ENCODE measurements at places on chromosomes 3 and 15. TPM values are rescaled to one million over a fixed set of nuclear protein-coding genes. Genes with fewer than 3 reads are reported as not detected.

DUOX2 gene
- total RNA-seq, result 1.1 TPM

ZBBX gene
- total RNA-seq, result not detected

SNUPN gene
- total RNA-seq, result 18.8 TPM

SYNPR gene
- not detected for total RNA-seq

GOLGA6L10 gene
- total RNA-seq, result 0.79 TPM

GPR171 gene
- not detected for total RNA-seq

ALAS1 gene
- 32.1 TPM for total RNA-seq
